ELR (cell line): ENCODE measurements at places on chromosomes 6 and 20.

DNA sequence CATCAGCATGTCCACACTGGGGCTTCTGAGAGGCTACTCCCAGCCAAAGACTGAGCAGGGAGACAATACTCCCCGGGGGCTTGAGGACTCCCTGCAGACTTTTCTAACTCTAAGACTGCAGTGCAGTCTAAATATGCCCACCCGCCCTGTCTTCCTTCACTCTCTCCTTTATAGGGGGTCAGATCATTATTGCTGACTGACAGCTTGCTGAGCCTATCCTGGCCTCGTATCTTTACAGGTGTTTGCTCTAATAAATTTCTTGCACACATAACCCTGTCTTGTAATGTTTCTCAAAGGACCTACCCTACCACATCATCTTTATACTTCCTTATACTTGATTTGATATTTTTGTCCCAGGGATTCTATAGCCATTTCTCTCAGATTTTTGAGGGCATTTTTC lies 39.4 kb upstream of the MOCS1 start:
- no peak for DNase-seq

DNA sequence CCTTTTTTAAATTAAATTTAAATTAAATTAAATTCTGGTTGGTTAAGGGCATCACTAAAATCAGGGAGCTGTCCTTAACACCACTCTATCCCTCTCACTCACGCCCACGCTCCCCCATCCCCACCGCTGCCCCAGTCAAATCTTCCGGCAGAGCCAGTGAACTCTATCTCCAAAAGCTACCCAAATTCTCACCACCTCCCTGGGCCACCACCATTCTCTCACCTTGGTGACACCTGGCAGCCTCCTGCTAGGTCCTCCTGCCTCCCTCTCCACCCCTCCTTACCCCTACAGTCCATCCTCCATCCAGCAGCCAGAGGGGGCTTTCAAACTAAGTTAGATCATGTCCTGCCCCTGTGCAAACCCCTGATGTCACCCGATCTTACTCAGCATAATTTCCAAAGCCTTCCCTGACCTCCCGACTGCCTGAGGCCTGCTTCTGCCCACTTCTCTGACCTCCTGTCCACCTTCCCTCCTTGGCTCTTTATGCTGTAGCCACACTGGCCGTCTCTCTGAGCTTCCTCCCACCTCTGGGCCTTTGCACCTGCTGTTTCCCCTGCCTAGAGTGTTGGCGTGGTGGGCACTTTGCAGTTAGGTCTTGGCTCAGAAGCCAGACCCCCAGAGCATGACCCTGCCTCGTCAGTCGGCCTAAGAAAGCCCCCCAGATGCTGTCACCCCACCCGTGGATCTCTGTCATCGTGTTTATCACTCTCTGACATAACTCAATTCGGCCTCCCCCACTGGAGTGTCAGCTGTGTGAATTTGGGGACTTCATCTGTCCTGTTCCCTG lies 24.7 kb downstream of the PTGIS start:
- DNase-seq, result no peak

DNA sequence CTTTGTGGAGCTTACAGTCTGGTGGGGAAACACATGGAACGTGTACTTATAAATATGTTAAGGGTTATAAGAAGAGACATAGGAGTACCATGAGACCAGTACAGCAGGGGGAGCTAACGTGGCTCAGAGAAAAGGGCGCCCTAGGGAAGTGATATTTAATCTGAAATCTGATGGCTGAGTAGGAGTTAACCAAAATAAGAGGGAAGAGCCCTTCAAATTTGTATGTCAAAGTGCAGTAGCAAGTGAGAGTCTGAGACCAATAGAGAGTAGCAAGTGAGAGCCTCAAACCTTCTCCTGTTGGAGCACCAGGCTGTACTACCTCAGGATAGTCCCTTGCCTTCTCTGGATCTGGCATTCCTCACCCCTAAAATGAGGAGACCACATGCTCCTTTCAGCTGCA lies 6.1 kb upstream of the PKIG start:
- peak; percentile 72 for DNase-seq

DNA sequence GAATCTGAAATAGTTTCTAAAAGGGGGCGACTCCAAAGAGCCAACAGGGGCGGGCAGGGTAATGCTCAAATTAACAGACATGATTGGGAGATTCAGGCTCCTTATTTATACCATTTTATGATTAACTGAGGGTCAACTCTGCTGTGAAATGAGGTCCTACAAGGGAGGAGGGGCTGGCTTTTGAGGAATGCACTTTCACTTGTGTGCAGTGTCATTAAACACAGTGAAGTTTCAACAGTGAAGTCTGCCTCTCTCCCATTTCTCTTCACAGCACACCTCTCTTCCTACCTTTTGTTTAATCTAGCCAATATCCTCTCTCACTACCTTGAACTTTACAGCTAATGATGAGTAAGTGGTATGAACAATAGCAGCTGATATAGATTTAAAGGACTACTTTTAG lies 557.3 kb upstream of the CITED2 start:
- no peak for DNase-seq

- no peak for DNase-seq
Observed at GRCh38 chr6:70180183-70180900, 122.5 kb downstream of the COL9A1 start.

GRCh38 chr20:38937978-38938473 lies 11.8 kb downstream of the FAM83D start:
- DNase-seq, result no peak

GRCh38 chr6:138400326-138400725 lies 3.7 kb upstream of the HEBP2 start:
- no peak for DNase-seq

DNA sequence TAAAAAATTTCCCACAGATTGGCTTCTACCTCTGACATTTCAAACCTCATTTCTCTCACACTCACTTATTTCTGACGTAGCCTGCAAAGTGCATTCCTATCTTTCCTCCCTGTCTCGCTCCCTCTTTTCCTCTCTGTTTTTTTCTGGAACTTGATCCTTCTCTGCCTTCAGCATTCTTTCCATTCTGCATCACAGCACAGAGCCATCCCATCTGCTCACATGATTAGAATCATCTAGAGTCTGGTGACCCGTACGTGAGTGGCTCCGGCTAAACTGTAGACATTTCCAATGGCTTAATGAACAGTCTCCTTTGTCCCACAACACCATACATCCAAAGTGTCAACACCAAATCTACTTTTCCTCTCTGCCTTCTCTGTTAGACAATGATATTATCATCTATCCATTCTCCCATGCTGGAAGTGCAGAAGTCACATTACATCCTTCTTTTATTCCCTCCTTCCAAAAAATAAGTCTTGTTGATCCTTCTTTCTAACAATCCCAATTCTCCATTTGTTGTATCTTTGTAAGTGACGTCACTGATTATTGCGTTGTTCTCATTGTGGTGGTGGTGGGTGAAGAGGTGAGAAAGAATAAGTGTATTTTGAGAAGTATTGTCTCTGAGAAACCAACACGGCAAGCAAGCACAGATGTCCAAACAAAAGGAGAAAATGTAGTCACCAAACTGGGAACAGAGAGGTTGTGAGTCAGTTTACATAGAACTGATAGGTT lies 41.6 kb downstream of the OPRM1 start:
- DNase-seq, result no peak

DNA sequence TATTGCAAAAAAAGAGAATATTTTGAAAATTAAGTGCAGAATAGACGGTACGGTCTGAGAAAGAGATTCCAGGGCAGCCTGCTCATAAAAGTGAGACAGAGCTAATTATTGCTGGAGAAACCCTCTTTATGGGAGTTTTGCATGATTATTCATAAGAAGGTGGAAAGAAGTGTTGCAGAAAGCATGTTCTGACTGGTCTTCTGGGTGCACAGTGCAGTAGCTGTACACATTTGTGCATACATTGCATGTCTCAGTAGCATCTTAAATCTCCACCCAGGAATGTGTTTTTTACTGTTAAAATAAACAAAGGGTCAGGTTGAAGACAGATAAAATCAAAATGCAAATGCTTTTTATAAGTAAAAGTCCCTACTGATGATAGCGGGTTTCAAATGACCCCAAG lies 1813.6 kb upstream of the DEFB115 start:
- no peak for DNase-seq

DNA sequence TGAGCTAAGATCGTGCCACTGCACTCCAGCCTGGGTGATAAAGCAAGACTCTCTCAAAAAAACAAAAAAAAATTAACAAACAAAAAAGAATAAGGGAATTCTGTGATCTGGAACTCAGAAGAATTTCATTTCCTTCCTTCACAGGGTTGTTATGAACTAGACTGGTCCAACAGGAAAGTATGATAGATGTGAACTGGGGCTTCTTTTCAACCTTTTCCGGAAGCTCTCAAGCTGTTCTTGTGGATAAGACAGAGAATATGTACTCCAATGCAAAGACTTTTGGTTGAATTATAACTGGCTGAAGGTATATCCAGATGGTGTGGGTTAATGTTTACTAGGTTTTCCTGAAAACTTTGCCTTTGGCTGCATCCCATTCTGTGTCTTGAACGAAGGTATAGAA lies 5.3 kb downstream of the RNF8 start:
- DNase-seq, result no peak

- DNase-seq, result no peak
Observed at GRCh38 chr20:17822039-17822438, 122.3 kb downstream of the BANF2 start.

GRCh38 chr20:60100780-60101179 lies 142.6 kb downstream of the CDH26 start:
- DNase-seq, result no peak

- no peak for DNase-seq
Observed at GRCh38 chr6:16430391-16431089, 192.2 kb downstream of the GMPR start.

GRCh38 chr20:50655311-50655880 lies 35.9 kb downstream of the RIPOR3 start:
- DNase-seq, result peak; percentile 32

DNA sequence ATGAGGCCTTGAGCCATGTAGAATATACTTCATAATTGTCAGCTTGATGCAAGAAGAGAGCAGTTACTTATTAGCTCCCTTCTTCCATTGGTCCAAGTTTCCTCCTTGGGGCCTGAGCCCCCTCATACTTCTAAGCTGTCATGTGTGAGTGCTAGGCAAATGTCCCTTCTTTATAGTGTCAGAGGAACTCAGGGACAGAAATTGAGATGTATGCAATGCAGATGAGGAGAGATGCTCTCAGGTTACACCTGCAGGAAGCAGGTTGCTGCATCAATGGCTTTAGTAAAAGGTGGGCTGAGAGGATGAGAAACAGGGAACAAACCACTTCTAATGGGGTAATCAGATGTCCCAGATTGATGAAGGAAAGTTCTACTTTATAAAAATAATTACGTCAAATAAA lies 6.7 kb upstream of the PDSS2 start:
- DNase-seq, result no peak

DNA sequence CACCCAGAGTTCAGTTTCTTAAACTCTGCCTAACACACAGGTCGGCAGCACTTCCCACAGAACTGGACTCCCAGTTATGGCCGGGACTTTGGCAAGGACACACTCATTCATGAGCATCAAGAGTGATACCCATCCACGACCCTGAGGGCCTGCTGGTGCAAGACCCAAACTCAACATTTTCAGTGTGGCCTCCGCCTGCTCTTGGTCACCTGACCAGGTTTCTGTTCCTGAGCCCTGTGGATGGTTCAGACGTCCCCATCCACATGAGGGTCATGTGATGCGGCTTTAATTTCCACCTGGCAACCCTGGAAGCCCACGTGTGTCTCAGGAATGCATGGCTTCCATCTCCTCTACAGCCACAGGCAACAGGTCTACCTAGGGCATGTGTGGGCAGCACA lies 245.3 kb downstream of the DLL1 start:
- DNase-seq, result no peak
